Mesendoderm (in vitro differentiated cells): ENCODE measurements at places on chromosomes 13 and 19.

DNA sequence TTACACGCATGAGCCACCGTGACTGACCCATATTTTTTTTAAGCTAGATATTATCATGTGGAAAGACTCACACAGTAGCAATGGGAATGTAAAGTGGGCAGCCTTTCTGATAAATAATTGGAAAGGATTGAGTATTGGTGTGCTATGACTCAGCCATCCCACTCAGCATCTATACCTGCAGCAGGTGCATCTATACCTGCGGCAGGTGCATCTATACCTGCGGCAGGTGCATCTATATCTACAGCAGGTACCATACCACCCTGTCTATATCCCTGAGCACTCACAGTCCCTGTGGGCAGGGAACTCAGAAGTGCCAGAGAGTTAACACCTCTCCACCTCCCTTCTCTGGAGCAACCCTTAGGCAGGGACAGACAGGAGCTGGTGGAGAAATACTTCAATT lies 5.2 kb upstream of the LRRC8E start:
- DNase-seq: no peak

DNA sequence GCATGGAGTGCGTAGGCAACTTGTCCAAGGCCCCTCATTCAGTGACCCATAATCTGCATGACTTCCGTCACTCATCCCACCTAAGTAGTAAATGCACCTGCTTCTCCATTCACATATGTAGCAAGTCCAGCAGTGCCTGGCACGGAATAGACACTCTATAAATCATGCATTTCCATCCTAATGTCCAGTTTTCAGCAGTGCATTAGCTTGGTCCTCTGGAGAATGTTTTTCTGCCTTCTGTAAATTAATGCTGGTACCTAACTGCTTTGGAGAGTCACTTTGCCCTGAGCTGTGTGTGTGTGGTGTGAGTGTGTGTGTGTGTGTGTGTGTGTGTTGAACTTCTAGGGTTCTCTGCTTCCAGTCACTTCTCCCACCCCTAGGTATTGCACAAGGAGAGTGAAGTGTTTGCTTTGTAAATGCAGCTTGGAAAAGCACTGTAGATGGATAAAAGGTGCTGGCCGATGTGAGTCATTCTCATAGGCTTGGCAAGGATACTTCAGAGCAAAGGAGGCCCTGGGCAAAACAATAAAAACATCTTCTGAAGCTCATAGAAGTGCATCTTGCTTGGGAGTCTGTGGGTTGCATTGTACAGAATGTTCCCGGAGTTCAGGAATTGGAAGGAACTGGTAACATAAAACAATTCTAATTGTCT lies 181.8 kb downstream of the KATNAL1 start:
- no peak for DNase-seq

DNA sequence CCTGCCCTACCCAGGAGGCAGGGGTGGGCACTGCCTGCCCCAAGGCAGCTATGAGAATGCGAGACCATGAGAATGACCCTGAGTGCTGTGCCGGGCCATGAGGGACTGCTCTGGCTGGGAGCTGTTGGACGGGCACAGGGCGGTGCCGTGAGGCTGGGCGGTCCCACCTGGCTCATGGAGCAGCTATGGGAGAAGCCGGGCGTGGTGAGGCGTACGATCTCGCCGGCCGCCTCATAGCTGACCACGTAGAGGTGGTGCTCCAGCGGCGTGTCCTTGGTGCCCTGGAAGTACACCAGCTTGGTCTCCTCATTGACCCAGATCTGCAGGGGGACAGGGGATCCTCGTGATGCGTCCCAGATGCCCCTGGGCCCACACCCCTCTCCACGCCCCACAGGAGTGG lies 19.3 kb upstream of the MYDGF start:
- no peak for DNase-seq

DNA sequence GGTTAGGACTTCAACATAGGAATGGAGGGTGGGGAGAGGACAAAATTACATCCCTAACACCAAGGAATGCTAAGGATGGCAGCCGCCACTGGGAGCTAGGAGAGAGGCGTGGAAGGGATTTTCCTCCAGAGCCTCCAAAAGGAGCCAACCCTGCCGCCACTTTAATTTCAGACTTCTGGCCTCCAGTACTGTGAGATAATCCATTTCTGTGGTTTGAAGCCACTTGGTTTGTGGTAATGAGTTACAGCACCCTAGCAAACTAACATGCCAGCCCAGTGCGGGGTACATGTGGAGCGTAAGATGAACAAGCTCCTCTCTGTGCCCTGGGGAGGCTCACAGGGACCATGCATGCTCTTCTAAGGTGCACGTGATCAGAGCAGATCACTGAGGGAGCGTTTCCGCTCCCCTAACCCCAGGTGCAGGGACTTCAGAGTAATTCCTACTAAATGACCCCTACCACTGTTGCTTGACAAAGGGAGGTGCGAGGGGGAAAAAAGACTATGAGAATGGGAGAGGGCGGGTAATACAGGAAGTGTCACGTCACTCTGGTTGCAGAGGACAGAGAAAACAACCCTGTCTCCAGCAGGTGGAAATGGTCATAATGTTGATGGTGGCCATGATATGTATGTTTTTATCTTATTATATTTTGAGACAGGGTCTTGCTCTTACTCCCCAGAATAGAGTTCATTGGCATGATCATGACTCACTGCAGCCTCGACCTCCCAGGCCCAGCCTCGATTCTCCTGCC lies 12.0 kb downstream of the FPR1 start:
- no peak for DNase-seq

DNA sequence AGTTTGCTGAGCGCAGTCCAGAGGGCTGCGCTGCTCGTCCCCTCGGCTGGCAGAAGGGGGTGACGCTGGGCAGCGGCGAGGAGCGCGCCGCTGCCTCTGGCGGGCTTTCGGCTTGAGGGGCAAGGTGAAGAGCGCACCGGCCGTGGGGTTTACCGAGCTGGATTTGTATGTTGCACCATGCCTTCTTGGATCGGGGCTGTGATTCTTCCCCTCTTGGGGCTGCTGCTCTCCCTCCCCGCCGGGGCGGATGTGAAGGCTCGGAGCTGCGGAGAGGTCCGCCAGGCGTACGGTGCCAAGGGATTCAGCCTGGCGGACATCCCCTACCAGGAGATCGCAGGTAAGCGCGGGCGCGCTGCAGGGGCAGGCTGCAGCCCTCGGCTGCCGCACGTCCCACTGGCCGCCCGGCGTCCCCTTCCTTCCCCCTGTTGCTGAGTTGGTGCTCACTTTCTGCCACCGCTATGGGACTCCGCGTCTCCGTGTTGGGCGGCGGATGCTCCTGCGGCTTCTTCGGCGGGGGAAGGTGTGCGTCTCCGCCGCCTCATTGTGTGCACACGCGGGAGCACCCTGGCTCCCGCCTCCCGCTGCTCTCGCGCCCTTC lies 772 bp downstream of the GPC6 start:
- DNase-seq: peak; percentile 80
